Daoy (cell line): ENCODE measurements at places on chromosomes 1 and 21. TPM values are rescaled to one million over a fixed set of nuclear protein-coding genes. Genes with fewer than 3 reads are reported as not detected.

XCL2 gene
- total RNA-seq, result not detected in 2 replicates

CFAP45 gene
- 0.46 and 1.7 TPM in 2 replicates for total RNA-seq

LCE1C gene
- not detected in 2 replicates for total RNA-seq

FAAH gene
- 3.8 and 6.3 TPM in 2 replicates for total RNA-seq
